Left cardiac atrium (tissue), 4 donors: ENCODE measurements at places on chromosomes 4 and X. TPM values are rescaled to one million over a fixed set of nuclear protein-coding genes. Genes with fewer than 3 reads are reported as not detected.

DNA sequence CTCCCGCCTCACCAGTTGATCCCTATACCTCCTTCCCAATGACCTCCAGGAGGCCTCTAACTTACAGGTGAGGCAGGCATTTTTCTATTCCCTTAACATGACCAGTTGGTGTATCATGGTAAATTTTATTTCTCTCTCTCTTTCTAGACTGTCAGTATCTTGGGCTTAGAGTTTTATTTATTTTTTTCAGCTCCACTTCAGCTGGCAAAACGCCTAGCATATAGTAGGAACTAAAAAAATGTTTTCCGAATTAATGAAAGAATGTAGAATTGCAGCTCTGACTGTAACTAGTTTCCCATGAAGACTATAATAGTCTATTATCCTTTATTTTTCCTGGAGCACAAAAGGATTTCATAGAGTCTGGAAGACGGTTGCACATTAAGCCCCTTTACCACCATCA, 84.8 kb downstream of the PDE5A start:
- no peak for DNase-seq

DNA sequence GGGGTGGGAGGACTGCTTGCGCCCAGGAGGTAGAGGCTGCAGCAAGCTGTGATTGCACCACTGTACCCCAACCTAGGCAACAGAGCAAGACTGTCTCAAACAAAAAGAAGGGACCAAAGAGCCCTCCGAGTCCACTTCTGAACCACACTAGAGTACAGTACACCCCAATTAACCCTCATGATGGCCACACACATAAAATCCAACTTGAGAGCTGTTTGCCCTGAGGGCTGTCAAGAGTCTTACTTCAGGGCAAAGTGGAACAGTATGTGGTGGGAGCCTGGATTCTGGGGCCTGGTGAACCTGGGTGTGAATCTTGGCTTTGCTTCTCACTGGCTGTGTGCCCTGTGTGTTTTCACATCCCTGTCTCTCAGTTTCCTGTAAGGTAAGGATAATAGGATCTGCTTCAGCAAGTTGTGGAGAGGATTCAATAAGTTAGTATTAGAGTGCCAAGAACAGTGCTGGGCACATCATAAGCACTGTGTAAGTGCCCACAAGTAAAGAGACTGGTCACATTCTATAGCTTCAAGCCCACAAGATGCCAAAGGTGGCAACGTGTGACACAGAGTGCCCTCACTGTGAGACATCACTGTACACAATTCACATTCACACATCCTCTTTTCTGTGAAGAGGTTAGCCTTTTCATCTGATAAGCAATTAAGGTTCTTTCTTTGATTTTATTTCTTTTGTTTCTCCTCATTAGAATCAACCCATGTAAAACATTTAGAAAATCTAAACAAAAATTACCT, 52.1 kb downstream of the LEF1 start:
- DNase-seq = no peak

- DNase-seq = no peak
Observed at GRCh38 chr4:173545440-173545839, 15.4 kb upstream of the HAND2 start.

GRCh38 chr4:2823671-2824328, 19.8 kb upstream of the ADD1 start:
- peak; percentile 9 for DNase-seq

DNA sequence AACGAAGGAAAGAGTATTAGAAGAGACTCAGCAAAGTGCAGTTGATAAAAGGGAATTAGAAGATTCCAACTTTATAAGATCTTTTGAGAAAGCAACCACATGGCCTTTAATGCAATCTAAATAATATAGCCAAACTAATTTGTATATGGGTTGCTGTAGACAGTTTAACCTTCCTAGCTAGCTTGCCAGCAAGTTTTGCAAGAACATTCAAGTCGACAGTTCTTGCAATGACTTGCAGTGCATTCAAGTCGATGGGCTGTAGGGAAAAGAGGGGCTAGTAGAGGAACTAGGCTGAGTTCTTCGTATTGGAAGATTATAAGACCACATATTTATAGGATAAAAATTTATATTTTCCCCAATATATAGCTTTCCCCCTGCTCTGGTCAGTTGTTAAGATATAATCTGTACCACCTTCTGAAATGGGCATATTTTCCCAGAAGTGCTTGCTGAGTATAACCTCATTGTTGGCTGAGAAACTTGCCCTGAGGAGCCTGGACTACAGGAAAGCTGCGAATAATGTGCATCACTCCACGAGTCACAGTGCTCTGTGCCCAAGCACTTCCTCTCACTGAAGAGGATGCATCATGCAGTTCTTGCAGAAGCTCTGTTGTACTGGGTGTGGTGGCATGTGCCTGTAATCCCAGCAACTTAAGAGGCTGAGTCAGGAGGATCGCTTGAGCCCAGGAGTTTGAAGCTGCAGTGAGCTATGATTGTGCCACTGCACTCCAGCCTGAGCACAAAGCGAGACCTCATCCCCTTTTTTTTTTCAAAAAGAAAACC, 56.7 kb downstream of the DOCK11 start:
- no peak for DNase-seq

DNA sequence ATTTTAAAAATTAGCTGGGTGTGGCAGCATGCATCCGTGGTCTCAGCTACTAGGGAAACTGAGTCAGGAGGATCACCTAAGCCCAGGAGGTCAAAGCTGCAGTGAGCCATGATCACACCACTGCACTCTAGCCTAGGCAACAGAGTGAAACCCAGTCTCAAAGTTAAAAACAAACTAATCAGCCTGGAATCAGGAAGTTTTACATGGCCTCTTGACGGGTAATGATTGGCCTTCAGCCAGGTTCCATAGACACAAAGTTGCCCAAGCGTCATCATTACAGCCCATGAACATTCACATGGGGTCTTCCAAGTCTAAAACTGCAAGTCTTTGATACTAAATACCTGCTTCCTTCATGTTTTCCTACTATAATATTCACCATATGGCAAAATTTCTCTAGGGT, 10.0 kb upstream of the RGN start:
- no peak for DNase-seq

DNA sequence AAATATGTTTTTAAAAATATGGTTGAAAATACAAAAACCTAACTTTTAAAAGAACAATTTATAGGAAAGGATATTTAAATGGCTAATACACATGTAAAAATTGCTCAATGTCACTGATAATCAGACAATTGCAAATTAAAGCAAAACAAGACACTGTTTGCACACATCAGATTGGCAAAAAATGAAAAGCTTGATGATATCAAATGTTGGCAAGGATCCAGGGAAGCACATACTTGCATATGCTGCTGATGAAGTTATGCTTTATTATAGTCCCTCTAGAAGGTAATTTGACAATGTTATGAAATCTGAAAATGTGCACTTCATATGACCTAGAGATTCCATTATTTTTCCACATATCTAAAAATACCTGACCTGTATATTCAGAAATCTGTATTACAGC, 45.7 kb upstream of the EPGN start:
- no peak for DNase-seq

DNA sequence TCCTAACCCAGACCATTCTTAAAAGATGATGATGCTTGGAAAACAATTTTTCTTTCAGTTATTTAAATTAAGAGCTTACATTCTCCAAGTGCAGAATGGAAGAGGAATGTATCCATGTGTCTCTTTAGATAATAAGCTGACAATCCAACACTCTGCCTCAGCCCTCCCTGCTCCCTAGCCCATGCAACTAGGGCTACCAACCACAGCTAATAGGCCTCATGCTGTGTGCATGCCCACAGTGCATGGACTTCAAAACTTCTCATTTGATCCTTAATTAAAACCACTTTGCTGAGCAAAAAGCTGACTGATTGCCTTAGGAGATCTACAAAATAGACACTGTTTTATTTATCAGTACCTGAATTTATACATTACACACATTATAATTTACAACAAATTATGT, 473.9 kb downstream of the GALNTL6 start:
- DNase-seq = no peak

GRCh38 chr4:180372691-180373090, 1870.5 kb upstream of the TENM3 start:
- no peak for DNase-seq

DNA sequence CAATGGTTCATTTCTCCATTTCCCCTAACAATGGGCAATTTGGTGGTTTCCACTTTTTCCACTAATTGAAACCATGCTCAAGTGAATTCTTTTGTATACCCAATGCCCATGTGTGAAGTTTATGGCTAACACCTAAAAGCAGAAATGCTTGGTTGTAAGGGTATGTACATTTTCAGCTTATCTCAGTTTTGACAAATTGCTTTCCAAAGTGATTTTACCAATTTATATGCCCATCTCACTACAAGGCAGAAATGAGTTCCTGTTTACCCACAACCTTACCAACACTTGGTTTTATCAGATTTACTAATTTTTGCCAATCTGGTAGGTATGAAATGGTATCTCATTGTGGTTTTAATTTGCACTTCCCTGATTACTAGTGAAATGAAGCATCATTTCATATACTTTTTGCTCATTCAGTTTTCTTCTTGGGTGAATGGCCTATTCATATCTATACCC, 14.8 kb downstream of the GPR34 start:
- no peak for DNase-seq

DNA sequence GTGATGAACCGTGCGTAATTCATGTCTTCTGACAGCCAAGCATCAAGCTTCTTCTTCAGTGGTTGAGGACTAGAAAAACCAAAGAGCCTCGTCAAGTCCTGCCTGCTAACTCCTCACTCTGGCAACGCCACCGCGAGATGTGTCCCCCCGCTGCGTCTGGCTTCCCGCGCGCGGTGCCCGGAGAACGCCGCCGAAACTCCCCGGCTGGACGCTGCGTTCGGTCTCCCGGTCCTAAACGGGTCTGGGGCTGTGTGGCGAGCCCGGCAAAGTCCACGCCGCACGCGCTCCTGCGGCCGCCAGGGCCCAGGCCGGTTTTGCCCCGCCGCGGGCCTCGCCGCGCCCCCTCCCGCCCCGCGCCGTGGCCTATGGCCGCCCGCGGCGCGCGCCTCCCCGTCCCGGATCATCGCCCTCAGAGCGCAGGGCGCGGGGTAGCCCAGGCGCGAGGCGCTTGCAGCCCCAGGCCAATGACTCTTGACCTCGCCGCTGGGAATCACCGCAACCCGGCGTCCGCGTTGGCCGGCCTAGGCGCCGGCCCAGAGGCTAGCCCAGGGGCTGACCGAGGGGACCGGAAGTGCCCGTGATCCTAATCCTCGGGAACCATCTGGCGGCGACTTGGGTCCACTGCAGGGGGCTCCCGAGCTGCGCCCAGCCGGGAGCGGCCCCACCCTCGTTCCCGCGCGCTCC, at the start of gene AADAT:
TSS of gene AADAT (minus strand) at position 289 of the 684 bp plus-strand sequence. CDS start at position 23, 266 bp downstream.
- peak; percentile 82 for DNase-seq

DNA sequence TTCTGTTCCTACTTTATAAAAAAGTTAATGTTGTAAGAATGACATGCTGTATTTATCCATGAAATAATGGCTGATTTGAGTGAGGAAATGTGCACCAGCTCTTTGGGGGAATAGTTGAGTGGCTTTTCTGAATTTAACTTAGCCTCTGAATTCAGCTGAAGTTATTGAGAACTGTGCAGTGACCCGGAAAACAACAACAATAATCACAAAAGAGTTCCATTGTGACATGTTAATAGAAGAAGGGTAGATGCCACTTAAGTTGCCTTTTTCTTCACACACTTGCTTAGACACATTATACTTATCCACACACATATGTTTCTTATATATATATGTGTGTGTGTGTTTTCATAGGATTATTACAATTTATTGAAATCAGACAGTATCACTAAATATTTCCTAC, 301.2 kb downstream of the BMPR1B start:
- no peak for DNase-seq

DNA sequence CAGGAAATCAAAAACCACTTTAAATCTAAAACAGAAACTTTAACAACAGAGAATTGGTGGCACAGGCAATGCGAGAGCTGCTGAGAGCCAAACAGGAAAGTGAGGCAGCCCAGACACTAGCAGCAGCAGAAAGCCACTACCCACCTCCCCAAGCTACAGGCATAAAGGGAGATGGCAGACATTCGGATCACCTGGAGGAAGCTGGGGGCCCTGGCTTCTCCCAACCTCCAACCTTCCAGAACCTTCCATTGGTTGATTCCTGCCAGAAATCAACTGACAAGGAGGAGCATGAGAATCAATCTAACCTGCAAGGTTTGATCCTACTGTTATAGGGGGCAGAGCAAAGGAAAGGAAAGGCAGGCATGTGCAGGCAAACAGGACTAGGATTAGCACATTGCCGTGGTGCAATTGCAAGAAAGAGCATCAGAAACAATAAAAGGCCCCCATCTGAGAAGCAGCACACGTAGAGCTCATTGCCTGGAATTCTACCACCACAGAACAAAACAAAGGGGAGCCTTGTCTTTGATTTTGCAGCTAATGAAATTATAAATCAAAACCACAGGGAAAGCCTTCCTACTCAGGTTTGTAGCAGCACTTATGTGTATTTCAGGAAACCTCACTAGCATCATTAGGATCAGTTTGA, 427.3 kb upstream of the RASGEF1B start:
- DNase-seq = no peak

DNA sequence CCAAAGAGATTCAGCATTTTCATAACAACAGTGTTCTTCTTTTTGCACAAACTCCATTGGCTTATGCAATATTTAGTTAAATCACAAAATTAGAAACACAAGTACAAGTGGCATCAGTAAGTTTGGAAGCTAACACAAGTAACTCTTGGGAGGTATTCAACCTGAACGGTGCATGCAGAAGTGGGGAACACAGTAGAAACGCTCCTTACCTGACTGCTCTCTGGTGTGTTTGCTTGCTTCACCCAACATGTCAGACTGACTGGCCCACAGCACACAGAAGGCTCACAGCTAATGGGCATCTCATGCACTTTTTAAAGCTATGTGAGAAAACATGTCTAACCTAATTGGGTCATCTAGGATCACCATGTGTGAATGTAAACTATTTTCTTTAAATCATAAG, 133.6 kb downstream of the MAGEB17 start:
- no peak for DNase-seq

DNA sequence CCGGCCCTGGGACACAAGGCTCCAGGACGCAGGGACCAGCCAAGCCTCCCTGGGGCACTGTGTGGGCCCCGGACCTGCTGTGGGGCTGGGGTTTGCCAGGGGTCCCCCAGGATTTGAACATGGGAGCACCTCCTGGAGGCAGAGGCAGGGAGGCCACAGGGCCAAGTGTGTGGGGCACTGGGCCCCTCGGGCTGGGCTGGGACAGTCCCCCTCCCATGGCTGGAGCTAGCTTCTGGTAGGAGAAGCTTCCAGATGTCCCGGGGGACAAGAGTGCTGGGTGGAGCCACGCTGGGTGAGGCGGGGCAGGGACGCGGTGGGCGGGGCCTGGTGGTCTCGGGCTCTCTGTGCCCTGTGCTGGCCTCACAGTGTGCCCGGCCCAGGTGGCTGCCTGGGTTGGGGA, 18.6 kb downstream of the FGFRL1 start:
- no peak for DNase-seq

GRCh38 chrX:99398545-99398944, 1011.5 kb downstream of the PCDH19 start:
- DNase-seq = no peak

GRCh38 chr4:80252953-80253352, 13.5 kb upstream of the FGF5 start:
- no peak for DNase-seq

RS1 gene
- total RNA-seq = not detected

GAB3 gene
- total RNA-seq = 18.1 TPM

PLK4 gene
- 2.4 TPM for total RNA-seq

SLC26A1 gene
- 0.27 TPM for total RNA-seq

RENBP gene
- 14.8 TPM for total RNA-seq

MAGEA9 gene
- not detected for total RNA-seq

IDUA gene
- 18.7 TPM for total RNA-seq

TMEM129 gene
- total RNA-seq = 48.4 TPM

SLC2A9 gene
- 12.4 TPM for total RNA-seq

EXOC1L gene
- not detected for total RNA-seq

HPSE gene
- 3.9 TPM for total RNA-seq
